Activated T-helper 1 cell treated with anti-CD3 and anti-CD28 coated beads, Interleukin-2, amount 50 U/mL, for 16 hours (primary cell): ENCODE measurements at places on chromosomes 2 and 18.

GRCh38 chr2:10834068-10834655 is 21.6 kb upstream of the PDIA6 start:
- no peak for DNase-seq

- no peak for DNase-seq
These were observed 253.0 kb upstream of the ERBB4 start for GRCh38 chr2:212791569-212791968.

GRCh38 chr18:54673936-54674335 is 82.9 kb downstream of the DYNAP start:
- no peak for DNase-seq

- DNase-seq = no peak
These were observed 34.5 kb downstream of the COL3A1 start for GRCh38 chr2:189008555-189009262.

GRCh38 chr2:51880153-51880552 is 848.2 kb upstream of the NRXN1 start:
- no peak for DNase-seq

DNA sequence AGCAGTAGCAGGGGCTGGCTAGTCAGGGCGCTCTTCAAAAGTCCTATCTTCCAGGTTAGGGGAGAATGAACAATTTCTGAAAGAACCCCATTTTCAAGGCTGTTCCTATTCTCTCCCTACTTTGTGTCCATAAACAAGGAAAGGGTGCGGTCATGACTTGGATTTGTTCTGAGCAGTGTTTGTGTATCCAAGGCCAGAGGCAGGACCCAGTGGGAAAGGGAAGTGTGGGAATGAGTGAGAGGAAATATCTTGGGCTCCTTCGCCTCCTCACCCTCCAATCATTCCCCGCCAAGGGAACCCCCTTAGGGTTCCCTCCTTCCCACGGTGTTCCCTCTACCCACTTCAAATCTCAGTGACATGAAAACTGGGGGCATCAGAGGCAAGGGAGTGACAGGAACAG is 25.5 kb upstream of the SPTBN1 start:
- no peak for DNase-seq

DNA sequence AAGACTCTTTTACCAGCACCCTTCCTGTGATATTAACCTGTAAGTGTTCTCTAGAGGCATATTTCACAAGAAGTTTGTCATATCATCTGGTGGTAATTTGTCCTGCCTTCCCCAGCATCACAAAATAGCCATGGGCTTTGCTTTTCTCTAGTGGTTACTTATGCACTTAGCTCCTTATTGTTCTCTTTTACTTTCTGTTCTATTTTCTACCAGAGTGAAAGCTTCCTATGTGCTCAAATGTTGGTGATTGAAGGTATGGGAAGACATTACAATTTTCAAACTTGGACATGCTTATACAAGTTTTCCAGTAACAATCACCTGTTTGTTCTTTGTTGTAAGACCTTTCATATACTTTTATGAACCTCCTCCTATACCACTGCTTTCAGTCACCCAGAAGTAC is 87.0 kb upstream of the KCNH7 start:
- no peak for DNase-seq

DNA sequence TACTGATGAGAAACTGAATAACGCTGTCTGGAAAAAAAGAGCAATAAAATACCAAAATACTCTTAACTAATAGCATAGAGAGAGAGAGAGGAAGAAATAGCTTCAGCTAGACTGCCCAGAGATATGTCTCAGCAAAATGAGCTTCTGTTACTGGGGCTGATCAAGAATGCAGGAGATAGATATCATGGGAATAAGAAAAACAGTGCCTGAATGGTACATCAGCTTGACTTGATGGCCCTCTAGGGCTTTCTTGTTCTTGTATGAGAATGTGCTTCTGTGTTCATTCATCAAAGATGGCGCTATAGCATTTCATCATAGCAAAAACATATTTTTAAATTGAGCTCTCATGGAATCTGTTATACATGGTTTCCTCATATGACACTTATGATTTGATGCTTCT is 151.2 kb downstream of the CALCRL start:
- DNase-seq = no peak

DNA sequence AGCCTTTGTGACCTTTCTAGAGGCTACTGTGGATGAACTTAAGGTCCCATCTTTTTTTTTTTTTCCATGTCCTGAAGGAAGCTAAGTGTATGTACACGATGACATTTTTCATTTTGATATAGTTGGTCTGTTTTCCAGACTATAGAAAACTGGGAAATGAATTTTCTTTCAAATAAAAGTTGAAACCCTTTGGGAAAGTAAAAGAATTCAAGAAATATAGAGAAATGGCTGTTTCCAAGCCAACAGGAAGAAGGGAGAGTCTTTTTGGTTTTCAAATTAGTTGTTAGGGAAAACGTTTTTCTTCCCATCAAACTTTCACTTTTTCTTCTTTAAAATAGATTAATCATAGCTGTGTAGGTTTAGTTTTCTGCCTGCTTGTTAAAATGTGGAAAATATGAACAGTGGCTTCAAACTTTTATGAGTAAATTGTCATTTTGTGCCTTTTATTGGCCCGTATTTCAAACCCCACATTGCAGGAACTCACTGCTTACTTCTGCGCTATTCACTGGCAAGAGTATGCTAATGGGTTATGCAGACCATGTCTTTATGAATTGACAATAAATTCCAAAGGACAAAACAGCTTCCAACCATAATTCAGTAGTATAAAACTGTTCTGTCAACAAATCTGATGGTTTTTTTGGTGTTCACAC is 27.7 kb upstream of the LYPD1 start:
- DNase-seq = no peak

DNA sequence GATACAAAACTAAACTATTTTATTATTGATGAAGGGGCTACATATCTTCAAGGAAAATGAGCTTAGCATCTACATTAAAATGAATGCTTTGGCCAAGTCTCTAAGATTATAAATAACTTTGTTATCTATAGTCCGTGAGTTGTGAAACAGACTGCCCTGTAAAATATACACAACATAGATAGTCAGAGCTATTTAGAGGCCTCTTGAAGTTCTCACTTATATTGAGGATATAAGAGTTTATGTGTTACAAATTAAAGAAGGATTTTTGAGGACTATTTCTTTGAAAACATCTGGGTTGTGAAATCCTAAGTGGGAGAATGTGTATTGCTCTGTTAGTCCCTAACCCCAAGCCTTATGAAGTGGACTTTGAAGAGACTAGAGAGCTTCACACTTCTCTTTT is 292.0 kb upstream of the CDH2 start:
- no peak for DNase-seq

- no peak for DNase-seq
These were observed 6.1 kb downstream of the PPP4R1 start for GRCh38 chr18:9608298-9608697.

- DNase-seq = no peak
These were observed 9.9 kb downstream of the EPHA4 start for GRCh38 chr2:221562226-221562625.

- DNase-seq = no peak
These were observed 41.9 kb upstream of the SCN9A start for GRCh38 chr2:166417669-166418068.

GRCh38 chr2:238346544-238346943 is 26.2 kb downstream of the TRAF3IP1 start:
- no peak for DNase-seq

DNA sequence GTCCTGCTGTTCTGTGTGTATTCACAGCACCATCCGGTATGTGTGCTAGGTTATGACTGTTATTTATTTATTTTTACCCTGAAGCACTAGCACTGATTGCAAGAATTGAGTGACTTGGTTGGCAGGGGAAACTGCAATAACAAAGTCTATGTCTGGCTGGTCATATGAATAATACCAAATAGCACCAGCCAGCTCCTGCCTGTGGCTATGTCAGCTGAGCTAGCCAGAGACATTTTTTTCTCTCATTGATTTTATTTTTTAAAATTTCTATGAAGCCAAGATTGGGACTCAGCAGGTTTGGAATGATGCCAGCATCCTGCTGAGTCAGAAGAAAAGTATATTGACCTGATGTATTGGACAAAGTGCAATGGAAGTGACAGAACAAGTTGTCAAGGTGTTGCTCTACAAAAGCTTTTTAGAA is 188.5 kb upstream of the CDH2 start:
- no peak for DNase-seq

- DNase-seq = no peak
These were observed 36.4 kb downstream of the SCN1A start for GRCh38 chr2:166091439-166091838.

- DNase-seq = no peak
These were observed 372.4 kb upstream of the RND3 start for GRCh38 chr2:150859877-150860276.

GRCh38 chr18:56709463-56709862 is 58.3 kb downstream of the WDR7 start:
- no peak for DNase-seq

GRCh38 chr2:233314180-233314925 is 6.7 kb downstream of the SAG start:
- no peak for DNase-seq

DNA sequence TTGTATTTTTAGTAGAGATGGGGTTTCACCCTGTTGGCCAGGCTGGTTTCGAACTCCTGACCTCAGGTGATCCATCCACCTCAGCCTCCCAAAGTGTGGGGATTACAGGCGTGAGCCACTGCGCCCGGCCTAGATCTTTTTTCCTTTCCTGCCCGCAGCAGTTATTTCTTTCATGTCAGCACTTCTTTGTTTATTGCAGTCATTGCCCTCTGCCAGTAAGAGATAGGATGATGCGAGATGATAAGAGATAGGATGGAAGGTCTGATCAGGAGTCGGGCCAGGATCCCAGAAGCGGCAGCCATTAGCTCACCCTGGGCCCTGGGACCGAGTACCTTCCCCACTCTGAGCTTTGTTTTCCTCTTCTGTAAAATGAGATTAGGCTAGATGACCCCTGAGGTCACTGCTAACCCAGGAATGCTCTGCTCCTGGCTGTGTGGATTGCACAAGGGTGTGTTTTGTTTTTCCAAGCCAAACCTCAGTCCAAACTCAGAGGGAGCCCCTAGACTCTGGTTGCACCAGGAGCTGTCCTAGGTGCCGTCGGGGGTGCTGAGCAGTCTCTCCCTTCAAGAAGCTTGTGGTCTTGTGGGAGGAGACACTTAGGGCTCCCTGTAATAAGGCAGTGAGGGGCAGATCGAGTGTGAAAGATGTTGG is 63.3 kb downstream of the LPIN1 start:
- no peak for DNase-seq

DNA sequence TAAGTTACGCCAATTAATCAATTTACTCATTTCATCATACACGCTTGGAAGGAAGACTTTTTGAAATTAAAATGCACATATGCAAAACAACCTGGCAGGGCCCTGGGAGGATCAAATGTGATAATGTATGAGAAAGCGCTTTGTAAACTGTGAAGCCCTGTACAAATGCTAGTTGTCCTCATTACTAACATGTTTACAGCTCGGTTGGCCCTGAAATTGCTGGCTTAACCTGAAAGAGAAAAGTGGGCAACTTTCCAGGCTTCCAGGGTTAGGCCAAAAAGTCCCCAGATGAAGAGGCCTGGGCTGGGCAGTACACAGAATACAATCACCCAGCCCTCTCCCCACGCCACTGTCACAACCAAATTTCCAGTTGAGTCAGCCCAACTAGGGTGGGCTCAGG is 60.2 kb downstream of the DNMT3A start:
- DNase-seq = no peak

DNA sequence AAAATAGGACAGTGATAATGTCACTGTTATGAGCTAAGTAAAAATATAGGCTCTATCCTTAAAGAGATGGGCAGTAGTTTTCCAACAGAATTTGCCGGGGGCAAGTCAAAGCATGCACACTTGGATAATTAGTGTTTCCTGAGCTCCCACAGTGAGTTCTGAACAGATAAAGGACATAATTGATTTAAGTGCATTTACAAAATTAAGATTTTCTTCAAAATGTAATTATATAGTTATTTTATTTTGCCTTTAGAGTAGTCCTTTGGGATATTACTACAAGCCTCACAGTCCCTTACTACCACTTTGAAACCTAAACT is 107.6 kb downstream of the RAPGEF4 start:
- DNase-seq = no peak

DNA sequence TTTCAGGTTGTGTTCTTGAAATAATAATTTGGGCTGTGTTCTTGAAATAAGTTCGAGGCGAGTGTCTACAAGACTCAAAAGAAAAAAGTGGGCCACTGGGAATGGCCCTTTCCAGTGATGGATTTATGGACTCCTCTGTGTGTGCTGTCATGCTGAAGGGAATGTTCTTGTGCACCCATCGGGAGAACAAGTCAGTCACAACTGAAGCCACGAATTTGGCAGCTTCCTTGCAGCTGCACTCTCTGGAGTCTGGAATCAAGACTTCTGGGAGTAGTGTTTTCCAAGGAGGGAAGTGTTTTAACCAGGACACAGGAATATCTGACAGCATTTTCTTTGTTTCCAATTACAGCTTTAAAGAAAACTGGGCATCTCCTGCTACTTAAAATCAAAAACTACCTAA is 620 bp downstream of the SLC14A1 start:
- no peak for DNase-seq

DNA sequence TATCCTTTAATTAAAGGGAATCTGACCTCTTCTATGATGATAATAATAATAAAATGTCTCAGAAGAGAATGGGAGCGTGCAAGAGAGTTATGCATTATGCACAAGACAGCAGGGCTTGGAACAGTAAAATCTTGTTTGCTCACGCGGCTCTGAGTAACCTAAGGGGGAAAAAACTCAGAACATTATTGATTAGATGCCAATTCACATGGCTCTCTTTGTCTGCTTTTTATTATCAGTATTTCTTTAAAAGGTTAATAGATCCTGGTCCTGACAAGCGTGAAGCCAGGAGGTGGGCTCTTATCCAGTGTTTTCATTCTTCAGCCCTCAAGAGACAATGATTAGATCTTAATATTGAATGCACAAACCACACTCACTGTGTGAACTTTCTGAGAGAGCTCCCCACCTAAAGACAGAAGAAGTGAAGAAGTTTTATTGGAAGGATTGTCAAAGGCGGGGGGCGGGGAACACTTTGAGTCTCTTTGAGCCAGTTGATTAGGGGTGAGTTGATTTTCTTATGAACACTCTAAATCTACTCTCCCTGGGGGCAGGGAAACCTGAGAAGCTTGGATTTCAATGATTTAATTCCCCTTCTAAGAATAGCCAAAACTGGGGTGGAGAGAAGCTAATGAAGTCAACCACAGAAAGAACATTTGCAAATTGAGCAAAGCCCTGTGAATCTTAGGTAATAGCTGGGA is 127.5 kb upstream of the CTAGE1 start:
- no peak for DNase-seq

GRCh38 chr2:11234309-11234708 is 79.0 kb downstream of the SLC66A3 start:
- no peak for DNase-seq
